Activated CD4-positive, alpha-beta T cell treated with anti-CD3 and anti-CD28 coated beads, Interleukin-2, amount 10 ng/mL, durations not matched to agents 24 days and 14 days (primary cell): ENCODE measurements at places on chromosomes 12 and 14. TPM values are rescaled to one million over a fixed set of nuclear protein-coding genes. Genes with fewer than 3 reads are reported as not detected.

Gene PLA2G1B
- total RNA-seq, result not detected in 2 replicates

GRCh38 chr12:13383379-13383778 lies 186.9 kb downstream of the EMP1 start:
- no peak for DNase-seq

- DNase-seq, result no peak
Observed at GRCh38 chr12:32270818-32271710, 128.3 kb upstream of the FGD4 start.

DNA sequence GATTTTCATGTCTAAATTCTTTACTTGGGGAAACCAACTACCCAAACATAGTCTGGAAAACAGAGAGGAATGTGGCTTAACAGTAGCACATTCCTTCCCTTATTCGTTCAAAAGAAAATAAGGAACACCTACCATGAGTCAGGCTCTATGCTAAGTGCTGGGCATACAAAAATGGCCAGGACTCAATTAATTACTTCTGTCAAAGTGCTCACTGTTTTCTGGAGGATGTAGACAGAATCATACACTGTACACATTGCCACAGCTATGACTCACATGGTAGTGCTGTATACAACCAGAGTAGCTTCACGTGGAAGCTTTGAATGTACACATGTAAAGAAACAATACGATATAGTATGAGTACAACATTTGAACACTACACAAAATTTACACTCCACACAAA lies 50.1 kb downstream of the SLC25A21 start:
- no peak for DNase-seq

DNA sequence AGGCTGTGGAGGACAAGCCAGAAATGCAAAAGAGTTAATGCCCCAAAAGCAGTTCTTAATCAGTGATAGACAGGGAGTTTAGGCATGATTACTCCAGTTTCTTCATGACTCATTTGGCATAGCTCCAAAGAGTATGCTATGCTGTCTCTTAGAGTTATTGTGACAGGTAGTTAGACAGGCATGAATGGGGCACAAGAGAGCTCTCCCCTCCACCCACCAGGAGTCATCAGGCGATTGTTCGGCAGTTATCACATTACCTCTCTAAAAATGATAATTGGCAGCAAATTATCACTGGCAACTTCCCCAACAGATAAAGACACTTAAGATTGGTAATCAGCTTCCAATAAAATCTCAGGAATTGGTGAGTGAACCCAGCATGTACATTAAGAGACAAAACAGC lies 320.1 kb downstream of the DAD1 start:
- no peak for DNase-seq
